NCI-H510A treated with DMSO at 0.1 percent for 48 hours (cell line): ENCODE measurements at places on chromosomes 5 and 9.

DNA sequence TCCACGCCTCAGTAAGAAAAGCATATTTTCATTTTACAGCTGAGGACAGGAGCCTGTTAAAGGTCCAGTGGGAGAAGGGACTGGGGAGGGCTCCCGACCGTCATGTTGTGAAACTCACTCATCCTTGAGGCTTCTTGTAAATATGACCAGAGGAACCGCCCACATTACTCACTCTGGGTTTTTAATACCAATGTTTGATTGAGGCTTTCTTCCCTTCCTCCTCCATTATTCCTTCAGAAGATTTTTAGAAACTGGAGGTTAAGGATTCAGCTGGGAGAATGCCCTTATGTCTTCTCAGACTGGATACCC is 61.4 kb upstream of the GLRX start:
- no peak for DNase-seq

GRCh38 chr5:120473332-120473731 is 9.2 kb downstream of the PRR16 start:
- no peak for DNase-seq

GRCh38 chr9:134178768-134179551 is 14.6 kb upstream of the RNU6ATAC start:
- no peak for DNase-seq

- DNase-seq: no peak
Observed at GRCh38 chr9:130143958-130144366, 28.2 kb upstream of the NCS1 start.

DNA sequence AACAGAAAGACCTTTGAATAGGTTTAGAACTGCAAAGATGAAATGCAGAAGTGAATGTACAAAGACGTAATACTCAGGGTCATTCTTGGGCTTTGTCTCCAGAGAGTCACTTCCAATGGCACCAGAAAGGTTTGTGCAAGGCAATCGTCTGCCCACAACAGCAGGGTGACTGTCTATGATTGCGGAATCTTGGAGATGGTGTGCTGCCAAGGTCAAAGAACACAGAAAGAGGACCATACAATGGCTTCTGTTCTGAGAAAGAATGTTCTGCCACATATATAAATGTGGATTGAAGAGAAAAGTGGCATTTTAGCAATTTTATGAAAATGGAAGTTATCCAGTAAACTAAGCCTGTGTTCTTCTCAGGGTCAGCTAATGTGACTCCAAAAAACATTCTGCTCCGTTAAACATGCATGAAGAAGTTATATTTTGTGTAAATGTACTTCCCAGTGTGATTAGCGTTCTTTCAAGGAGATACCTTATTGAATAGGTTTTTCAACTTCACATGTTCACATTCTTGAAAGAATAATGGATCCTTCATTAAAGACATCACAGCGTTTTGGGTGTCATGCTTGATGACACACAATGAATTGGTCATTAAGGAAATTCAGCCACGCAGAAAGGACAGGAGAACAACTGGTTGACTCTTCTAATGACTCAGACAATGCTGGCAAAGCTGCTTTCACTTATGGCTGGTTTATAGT is 73.4 kb upstream of the CDH6 start:
- DNase-seq: no peak
